Activated naive CD4-positive, alpha-beta T cell treated with anti-CD3 and anti-CD28 coated beads for 36 hours (primary cell): ENCODE measurements at places on chromosomes 6 and 20. TPM values are rescaled to one million over a fixed set of nuclear protein-coding genes. Genes with fewer than 3 reads are reported as not detected.

- DNase-seq: no peak
These were observed 7.9 kb upstream of the WFDC10A start for GRCh38 chr20:45621593-45621992.

GRCh38 chr6:1082285-1082935 lies 229.5 kb upstream of the FOXQ1 start:
- no peak for DNase-seq

Gene HLA-G
- total RNA-seq: 0.22 TPM

- DNase-seq: no peak
These were observed 221.6 kb downstream of the LAMA2 start for GRCh38 chr6:129104560-129104959.

Gene PLG
- total RNA-seq: not detected

GRCh38 chr6:166470029-166470862 lies 87.5 kb upstream of the MPC1 start:
- no peak for DNase-seq

Gene CFAP206
- not detected for total RNA-seq
